ENCODE measurements at places on chromosomes 6 and 20.
A peak's percentile ranks its signal among the peaks of the same experiment; 100 is the strongest.

DNA sequence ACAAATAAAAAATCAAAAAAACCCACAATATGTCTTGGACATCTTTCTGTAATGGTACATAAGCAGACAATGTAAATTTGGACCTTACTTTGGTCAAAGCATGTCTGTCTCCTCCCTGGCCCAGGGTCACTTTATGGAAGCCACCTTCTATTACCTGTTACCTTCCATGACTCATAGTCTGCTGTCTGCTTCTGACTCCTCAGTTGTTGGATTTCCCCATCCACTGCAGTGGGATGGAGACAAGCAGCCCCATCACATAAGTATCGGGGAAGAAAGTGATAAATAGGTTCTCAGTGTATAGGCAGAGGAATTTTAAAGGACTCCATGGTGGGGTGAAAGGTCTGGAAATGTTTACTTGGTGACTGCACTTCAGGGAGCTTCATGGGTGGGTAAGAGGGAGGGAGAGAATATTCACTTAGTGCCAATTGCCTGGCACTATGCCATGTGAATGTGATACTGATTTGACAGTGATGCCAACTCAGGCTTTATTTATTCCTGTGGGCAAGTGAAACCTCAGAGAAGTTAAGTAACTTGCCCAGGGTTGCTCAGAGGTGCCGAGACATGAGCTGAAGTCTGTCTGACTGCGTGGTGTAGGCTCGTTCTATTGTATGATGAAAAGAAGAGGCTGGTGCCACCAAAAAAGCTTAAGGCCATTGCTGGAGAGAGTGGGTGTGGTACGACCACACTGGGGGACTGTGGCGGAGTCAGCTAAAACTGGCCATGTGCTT lies 175.6 kb upstream of the RNF24 start:
- peak; percentile 19 for DNase-seq

DNA sequence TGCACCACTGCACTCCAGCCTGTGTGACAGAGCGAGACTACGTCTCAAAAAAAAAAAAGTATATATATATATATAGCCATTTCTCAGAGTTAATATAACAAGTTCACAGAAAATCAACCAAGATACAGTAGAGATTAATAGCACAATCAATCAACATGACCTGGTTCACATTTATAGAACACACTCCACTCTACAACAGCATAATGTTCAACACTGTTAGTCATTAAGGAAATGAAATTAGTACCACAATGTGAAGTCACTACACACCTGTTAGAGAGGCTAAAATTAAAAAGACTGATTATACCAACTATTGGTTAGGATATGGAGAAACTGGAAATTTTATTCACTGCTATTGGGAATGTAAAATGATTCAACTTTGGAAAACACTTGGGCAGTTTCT lies 387.7 kb downstream of the QKI start:
- DNase-seq: no peak

- no peak for DNase-seq
Measured at GRCh38 chr20:9971746-9972145, 63.0 kb upstream of the ANKEF1 start.

DNA sequence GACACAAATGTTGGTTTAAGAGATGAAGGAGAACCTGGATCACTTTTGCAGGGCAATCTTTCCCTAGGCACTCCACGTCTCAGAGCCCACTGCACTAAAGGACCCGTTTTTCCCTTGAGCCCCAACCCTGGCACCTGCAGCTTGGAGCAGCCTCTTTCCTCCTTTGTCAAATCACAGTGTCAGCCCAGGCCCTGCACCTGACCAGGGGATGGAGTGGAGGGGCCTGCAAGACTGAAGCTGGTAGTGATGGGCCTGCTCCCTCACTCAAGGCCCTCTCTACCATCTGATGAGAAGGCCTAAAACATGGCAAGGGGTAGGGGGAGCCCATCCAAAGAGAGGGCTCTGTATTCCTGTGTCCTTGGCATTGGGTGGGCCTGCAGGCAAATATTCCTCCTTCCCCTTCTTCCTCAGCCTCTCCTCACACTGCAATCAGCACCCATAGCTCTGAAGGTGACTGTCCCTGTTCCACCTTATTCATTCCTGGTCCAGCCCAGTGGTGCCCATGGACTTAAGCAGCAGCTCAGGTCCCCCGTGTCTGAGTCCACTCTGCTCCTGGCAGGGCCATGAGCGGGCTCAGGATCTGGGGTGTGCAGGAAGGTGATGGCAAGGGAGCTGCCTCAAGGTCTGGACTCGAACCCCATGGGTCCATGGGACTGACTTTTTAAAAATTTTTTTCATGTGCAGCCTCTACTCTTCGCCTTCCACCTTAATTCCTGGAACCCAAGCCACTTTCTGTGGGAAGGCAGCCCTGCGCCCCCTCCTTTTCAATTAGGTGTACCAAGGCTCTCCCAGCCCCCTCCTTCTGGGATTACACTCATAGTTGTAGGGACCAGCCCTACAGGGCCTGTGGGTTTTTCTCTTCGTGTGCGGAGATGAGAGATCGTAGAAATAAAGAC lies 6.7 kb downstream of the RAET1G start:
- no peak for DNase-seq

- DNase-seq: no peak
Measured at GRCh38 chr20:46523108-46523507, 9.7 kb upstream of the ZNF334 start.

DNA sequence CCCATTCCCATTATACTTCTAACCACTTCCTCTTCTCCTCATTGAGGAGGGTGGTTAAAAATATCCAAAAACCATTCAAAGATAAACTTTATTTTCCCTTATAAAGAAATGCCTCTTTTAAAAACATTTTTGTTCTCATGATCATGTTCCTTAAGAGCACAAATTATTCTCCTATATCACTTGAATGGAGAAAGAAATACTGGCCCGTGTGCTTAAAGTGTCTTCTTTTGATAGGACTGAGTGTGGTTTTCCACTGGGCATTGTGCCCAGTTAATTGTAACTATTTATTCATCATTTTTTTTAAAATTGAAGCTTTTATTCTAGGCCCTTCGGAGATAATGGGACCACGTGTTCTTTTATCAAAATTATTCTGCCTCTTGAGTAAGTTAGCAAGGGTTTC lies 871.5 kb downstream of the QKI start:
- DNase-seq: peak; percentile 45

- DNase-seq: no peak
Measured at GRCh38 chr6:38738261-38738660, 23.1 kb downstream of the DNAH8 start.

DNA sequence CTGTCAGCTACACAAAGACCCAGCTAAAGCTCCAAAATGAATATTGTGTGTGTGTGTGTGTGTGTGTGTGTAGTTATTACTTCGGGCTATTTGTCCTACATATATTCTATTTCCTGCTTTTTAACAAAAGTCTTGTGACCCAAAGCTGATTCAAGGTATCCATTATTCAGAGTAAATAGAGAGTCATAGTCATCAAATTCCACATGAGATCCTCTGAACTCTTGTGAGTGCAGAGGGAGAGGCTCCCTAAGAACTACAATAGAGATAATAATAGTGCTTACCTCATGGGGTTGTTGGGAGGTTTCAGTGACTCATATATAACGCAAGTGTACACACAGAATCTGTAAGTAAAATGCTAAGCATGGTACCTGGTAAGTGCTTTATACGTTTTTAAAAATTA lies 95.6 kb upstream of the SHLD1 start:
- DNase-seq: peak; percentile 54

DNA sequence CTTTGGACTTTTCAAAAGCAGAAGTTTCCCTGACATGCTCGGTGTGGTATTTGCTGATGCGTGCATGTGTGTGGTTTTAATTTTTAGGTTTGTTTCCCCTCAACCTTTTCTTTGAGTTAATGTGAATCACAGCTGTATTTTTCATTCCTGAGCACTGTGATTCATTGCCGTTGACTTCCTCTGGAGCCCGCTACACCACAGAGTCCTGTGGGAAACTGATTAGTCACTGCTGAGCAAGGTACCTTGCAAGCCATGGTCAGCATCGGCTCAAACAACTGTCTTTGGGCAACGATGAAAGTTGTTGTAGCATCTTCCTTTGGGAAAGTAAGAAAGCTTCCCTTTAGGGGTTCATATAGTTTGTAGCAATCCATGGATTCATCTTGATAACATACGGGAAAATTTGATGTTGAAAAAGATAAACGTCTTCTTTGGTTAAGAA lies 57.5 kb downstream of the RIN2 start:
- DNase-seq: no peak

- DNase-seq: no peak
Measured at GRCh38 chr20:61287583-61288275, 35.7 kb downstream of the CDH4 start.

DNA sequence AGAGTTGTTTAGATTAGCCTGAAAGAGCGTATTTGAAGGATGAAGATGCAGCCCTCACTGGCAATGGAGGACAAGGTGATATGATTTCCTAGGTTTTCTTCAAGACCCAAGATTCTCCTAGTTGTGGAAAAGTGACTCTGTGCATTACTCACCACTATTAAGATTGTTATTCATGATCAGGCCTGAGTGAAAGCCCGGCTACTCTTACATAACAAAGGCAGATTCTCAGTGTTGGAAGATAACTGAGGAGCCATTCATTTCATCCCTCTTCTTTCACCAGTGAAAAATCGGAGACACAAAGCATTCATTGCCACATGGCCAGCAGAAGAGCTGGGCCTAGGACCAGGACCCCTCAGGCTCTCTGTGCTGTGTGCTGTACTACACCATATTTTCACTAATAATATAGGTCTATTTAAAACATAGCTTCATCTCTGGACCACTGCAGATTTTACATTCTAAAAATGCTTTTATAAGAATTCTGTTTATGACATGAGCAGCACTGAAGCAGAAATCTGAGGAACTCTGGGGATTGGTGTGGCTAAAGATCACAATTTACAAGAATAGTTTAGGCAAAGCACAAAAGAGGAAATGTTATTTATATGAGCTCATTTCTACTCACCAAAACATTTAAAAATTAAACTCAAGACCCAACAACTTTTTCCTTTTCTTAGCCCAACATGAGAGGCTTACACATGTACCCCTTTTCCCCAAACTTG lies 181.9 kb upstream of the CCN2 start:
- DNase-seq: no peak

DNA sequence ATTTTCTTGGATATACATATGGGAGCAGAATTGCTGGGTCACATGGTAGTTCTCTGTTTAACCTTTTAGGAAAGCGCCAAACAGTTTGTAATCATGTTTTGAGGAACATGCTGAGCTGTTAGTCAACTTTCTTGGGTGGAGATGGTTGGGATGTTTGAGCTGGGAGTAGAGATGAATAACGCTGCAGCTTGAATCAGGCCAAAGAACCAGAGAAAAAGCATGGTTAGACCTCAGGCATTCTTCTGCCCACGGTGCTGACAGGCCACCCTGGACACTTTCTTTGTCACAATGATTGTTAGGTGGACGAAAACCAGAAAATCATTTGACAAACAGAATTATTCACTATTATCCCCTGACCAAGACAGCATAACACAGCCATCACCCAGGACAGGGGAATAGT lies 66.8 kb downstream of the PRDM1 start:
- no peak for DNase-seq

DNA sequence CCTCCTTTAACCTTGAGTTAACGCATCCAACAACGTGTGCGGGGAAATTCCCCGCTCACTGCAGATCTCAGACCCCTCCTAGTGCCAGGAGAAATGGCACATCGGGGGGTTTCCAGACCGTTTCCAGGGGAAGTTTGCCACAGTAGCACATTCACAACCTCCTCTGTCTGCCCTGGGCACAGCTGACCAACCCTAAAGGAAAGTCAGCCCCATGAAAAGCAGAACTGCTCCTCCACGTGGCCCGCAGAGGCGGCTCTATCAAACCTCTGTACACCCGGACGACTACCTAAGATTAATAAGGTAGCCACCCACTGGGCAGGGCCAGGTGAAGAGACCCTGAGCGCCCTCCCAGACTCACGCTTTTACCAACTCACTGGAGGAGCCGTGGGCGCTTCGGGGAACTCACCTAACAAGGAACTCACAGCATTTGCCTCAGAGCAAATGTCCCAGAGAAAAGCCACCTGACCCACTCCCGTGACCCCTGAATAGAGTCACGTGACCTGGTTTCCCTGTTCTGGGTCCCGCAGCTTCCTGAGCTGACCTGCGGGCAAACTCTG lies 93.1 kb downstream of the PRND start:
- DNase-seq: no peak

GRCh38 chr6:108684771-108685329 lies 124.1 kb downstream of the FOXO3 start:
- no peak for DNase-seq

DNA sequence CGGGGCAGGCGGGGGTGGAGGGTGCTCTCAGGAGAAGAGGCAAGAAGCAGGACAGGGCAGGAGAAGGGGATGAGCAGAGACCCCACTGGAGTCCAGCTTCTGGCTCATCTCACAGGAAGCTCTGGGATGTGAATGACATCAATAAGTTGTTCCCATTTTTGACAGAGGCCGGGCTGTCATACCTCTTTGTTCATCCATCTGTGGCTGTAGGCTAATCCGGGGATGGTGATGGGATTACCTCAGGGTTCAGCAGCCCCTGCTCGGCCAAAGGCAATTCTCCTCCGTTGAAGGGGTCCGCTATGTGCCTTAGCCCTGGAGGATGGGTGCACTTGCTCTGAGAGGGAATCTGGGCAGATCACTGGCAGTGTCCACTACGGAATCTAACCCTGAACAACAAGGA lies 3.3 kb upstream of the TMC2 start:
- DNase-seq: no peak

DNA sequence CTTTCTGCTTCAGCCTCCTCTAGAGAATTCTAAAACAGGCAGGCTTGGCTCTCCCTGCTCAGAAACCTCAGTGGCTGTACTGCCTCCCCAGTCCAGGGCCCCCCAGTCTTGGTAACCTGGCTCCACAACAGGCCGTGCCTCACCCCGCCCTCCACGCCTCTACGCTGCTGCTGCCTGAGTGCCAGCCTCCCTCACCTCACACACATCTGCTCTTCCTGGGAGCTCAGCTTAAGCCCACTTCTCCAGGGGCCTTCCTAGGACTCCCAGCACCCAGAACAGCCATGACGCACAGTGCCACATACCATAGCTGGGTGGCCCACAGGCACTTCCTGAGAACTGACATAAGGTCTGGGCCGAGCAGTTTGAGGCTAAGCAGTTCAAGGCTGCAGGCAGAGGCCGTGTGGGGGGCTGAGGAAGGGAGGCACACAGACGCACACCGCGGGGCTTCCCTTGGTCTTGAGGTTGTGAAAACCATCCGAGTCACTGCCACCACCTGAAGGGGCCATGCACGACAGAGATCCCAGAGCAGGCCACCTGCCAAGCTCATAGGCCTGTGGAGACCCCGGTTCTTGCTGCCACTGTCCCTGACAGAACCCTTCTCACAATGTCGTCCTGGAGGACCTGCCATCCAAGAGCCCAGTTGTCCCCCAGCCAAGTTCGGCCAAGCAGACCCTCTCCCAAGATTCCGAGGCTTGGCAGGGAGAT lies 42.6 kb downstream of the DSTN start:
- no peak for DNase-seq

- DNase-seq: no peak
Measured at GRCh38 chr20:24131281-24131680, 142.7 kb upstream of the GGTLC1 start.

GRCh38 chr6:335572-335971 lies 43.3 kb downstream of the DUSP22 start:
- no peak for DNase-seq

- DNase-seq: no peak
Measured at GRCh38 chr6:29826271-29826670, 1.4 kb upstream of the HLA-G start.

GRCh38 chr6:3535033-3535775 lies 78.4 kb upstream of the SLC22A23 start:
- DNase-seq: no peak

GRCh38 chr6:85672623-85673022 lies 29.9 kb upstream of the SYNCRIP start:
- DNase-seq: no peak

Measured in NCI-H345 (cell line).